Anterior cingulate cortex (tissue), 58 donors: ENCODE measurements at places on chromosomes 3 and 15.
A peak's percentile ranks its signal among the peaks of the same experiment; 100 is the strongest.

GRCh38 chr3:8641472-8641871, 3.1 kb downstream of the SSUH2 start:
- no peak for DNase-seq

- DNase-seq: no peak
Measured at GRCh38 chr3:133295944-133296917, 103.6 kb upstream of the BFSP2 start.

DNA sequence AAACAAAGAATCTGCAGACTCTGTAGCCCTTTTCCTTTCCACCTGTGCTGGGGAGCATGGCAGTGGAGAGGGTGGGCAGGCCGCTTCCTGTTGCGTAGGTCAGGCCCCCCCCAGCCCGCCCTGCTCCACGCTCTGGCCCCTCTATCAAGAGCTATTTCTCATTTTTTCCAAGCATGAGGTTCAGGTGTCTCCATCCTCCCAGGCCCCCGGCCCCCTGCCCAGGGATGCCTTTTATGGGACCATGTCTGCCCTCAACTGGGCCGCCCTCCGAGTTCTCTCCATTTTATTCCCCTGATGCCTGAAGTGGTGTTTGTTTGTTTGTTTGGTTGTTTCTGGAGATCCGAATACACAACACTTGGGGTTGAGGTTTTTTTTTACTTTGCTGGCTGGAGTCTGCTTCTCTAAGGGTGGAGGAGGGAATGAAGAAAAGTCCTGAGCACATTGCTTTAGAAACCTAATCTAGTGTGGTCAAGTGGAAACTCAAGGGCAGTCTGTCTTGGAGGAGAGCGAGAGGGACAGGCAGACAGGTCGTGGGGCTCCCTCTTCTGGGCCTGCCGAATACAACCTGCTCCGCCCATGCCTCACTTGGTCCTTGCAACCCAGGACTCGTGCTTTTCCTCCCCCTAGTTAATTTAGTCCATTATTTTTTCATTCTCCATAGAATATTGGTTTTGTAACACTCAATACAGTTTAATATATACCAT, 176.5 kb upstream of the LYSMD4 start:
- no peak for DNase-seq

DNA sequence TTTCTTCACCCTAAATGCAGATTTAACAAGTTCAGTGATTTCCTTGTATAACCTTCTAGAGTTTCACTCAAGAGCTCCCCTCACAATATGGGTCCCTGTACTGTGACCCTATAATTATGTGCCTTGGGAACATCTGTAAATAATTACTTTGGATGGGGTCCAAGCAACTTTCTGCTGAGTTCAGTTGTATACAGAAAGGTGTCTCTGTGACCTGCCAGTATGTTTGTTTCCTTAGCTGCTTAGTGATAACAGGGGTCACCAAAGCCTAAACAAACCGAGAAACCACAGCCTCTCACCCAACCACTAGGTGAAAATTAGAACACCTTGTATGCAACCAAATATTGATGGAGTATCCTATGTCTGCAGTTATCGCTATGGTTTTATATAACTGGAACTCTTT, 29.8 kb upstream of the SLC25A36 start:
- no peak for DNase-seq

DNA sequence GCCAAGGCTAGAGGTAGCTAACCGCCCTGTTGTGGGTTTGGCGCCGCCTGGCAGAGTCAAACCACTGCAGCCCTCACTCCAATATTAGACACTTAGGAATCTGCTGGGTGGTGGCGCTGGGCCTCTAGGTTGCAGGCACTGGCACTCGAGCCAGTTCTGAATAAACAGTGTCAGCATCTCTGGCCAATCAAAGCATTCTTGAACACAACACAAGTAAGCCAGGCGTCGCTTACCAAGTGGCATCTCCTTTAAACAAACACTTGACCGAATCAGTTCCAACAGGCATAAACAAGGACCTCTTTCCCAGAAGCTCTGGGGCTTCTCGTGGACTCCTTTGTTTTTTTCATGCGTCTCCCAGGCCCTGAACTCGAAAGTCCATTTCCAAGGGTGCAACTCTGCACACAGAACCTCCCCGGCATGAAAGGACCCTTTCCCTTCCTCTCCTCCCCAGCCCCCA, 82.3 kb downstream of the LRIG1 start:
- DNase-seq: peak; percentile 69

DNA sequence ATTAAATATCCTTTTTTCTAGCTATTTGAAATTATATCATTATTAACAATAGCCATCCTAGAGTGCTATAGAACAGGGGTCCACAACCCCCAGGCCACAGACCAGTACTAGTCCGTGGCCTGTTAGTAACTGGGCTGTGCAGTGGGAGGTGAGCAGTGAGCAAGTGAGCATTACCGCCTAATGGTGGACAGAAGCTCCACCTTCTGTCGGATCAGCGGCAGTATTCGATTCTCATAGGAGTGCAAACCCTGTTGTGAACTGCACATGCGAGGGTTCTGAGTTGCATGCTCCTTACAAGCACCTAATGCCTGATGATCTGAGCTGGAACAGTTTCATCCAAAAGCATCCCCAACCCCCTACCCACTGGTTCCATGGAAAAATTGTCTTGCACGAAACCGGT, 11.7 kb downstream of the CLDN16 start:
- DNase-seq: no peak

GRCh38 chr15:36742696-36743095, 163.3 kb downstream of the CDIN1 start:
- no peak for DNase-seq

DNA sequence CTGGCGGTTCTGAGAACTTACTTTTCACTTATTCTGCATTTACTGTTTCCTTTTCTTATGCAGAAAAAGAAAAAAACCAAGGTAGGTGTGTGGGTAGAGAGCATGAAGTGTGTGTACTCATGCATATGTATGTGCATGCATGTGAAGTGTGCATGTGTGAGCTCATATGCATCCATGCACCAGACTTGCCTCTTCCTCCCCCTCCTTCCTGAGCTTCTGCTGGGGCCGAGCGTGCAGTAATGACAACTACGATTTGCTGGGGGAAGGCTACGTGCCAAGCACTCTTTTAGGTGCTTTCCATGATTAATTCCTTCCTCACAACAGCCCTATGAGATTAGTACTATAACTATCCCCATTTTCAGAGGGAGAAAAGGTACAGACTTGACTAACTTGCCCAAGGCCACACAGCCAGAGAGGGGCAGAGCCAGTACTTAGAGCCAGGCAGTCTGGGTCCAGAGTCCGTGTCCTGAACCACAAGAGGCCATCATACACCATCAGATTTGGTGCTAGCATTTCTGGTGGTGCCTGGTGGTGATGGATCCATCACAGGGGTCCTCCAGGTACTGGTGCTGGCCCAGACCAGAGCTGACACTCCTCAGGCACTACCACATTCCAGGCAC, 46.7 kb downstream of the CAPN3 start:
- DNase-seq: no peak

- DNase-seq: no peak
Measured at GRCh38 chr3:183664913-183665381, 29.5 kb downstream of the KLHL24 start.

DNA sequence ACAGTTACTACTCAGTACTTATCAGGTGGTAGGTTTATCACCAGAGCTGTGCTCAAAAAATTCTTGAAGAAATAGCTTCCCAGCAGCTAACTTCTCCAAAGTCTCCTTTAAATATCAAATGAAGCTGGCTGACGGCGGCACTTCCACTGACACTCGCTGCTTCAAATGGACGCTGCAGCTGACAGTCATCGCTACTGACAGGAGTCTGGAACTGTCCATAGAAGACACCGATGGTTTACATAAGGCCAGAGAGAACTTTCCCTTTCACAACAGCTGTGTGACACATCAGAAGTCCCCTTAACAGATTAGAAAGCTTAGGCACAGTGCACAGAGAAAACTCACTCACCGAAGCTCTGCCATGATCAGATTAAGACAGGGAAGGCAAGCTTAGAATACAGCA, 270.2 kb downstream of the SHOX2 start:
- no peak for DNase-seq

DNA sequence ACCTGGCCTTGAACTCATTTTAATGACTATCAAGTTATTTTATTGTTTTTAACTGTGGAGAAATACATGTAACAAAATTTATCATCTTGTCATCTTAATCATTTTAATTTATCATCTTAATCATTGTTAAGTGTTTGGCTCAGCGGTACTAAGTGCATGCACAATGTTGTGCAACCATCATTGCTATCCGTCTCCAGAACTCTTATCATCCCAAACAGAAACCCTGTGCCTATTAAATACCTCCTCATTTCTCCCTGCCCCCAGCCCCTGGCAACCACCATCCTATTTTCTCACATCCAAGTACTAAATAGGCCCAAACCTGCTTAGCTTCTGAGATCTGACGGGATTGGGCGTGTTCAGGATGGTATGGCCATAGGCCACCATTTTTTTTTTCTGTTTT, 51.5 kb upstream of the UBP1 start:
- DNase-seq: no peak

GRCh38 chr3:182124187-182124586, 412.5 kb downstream of the SOX2 start:
- DNase-seq: no peak

DNA sequence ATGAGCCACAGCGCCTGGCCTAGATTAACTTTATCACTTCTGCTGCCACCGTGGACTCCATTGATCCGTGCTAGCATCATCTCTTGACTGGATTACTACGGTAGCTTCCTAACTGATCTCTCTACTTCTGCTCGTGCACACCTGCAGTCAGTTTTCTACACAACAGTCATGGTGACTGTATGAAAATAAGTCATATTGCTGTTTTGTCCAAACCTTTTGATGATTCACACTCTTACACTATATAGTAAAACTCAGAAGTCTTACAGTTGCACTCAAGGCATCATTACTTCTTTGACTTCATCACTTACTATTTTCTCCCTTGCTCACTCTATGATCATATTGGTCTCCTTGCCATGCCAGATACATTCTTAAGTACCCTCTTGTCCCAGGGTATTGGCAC, 10.1 kb downstream of the PDCD6IP start:
- no peak for DNase-seq

DNA sequence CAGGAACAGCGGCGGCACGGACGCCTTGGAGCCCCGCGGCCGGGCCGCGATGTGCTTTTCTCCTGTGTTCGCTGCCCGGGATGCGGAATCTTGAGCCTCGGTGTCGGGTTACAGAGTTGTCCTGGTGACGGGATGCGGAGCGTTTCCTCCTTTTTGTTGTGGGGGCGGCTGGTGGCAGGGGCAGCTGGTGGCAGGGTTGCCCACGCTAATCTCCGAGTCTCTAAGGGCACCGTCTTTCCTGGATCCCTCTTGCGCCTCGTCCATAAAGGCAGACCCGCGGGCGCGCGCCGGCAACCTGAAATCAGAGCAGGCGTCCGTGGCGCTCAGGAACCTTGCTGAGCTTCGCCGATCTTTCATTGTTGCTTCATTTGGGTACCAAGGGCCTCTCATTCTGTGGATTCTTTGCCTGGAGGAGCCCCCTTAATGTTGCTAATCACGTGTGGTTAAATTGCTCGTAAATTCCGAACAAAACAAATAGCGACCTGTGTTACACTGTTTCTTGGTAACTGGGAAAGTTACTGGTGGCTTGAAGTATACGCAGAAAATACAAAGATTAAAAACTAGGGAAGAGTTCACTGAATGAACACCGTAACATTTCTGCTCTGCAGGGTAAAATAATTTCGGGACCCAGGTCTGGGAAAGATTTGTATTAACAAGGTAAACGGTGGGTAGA, 844 bp upstream of the PFN2 start:
- no peak for DNase-seq

GRCh38 chr3:21256932-21257331, 494.1 kb downstream of the ZNF385D start:
- no peak for DNase-seq
